ENCODE measurements at places on chromosomes 1 and 21. TPM values are rescaled to one million over a fixed set of nuclear protein-coding genes. Genes with fewer than 3 reads are reported as not detected.

DNA sequence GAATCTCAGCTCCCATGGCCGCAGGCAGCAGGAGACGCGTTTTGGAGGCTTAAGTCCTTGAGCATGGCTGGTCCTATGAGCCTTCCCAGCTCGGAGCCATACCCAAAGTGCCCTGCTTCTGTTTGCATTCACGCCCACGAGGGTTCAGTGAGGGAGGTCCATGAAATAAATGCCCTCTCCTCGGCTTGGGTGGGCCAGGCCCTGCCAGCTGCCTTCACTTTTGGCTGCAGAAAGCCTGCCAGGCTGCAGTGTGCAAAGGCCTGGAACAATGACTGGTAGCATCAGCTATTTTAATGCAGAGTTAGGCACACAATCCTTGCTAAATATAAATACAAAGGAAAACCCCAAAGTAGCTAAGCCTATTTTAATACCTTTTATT lies 49.4 kb downstream of the H3-3A start:
- DNase-seq, result no peak

DNA sequence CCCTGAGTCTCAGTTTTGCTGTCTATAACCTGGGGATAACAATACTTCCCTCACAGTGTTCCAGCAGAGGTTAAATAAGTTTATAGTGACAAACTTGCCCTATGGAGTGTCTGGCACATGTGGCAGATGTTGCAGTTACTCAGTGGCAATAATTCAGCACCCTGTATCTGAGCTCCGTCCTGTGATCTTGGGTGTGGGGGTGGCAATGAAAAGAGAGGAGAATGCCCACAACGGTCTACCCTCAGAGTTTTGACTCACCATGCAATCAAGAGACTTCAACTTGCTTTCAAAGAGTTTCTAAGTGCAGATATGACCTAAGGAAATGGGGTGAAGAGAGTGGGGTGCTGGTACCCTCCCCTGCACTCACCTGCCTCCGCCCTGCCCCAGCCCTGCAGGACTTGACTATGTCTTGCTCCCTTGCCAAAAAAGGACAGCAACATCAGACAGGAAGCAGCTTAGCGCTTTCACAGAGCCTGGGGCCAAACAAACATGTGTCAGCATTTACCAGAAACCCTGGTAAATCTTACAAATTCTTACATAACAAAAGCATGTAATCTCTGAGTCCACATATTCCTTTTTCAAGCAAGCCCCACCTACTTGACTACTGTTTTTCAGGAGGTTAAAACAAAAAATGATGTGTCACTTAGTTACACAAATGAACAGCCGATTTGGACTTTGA lies 185.1 kb upstream of the CAMK1G start:
- DNase-seq, result peak; percentile 30

GRCh38 chr1:3680488-3681230 lies 28.3 kb downstream of the TP73 start:
- DNase-seq, result peak; percentile 7

GRCh38 chr1:221768444-221769066 lies 26.7 kb upstream of the DUSP10 start:
- no peak for DNase-seq

DNA sequence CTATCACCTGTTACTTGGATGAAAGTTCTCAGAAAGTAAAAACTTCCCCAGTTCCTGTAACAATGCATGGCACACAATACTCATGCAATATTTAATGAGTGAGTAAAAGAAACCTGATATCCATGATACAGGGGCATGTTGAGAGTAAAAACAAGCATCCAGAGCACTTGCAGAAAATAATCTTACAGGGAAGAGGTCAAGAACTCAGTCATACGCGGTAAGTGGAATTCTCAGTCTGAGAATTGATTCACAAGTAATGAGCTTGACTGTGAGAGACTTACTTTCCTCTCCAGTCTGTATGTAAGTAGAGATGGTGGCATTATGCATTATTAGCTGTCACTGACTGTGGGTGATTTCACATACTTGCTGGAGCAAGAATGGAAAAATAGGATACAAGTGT lies 976.9 kb downstream of the BRINP3 start:
- no peak for DNase-seq

- DNase-seq, result no peak
Measured at GRCh38 chr1:48744032-48744431, 32.7 kb downstream of the BEND5 start.

DNA sequence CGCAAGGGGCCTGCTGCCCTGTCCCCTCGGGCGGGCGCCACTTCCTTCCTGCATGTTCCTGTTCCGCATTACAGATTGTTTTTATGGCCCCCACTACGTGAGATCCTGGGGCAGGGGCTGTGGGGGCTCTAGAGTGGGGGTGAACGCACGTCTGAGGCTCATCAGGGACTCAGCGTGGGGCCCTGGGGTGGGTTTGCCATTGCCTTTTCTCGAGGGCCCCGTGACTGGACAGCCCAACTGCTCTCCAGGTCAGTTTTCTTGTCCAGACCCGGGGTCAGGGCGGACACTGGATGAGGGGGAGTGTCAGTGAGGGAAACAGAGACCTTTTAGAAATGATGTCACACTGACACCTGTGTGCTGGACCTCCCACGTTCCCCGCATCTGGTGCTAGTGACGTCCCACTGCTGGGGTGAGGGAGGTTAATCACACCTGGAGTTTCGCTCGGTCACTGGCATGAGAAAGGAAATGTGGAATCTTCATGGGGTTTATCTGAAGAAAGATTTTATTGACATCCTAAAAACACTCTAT lies 65.9 kb downstream of the AGPAT3 start:
- no peak for DNase-seq

DNA sequence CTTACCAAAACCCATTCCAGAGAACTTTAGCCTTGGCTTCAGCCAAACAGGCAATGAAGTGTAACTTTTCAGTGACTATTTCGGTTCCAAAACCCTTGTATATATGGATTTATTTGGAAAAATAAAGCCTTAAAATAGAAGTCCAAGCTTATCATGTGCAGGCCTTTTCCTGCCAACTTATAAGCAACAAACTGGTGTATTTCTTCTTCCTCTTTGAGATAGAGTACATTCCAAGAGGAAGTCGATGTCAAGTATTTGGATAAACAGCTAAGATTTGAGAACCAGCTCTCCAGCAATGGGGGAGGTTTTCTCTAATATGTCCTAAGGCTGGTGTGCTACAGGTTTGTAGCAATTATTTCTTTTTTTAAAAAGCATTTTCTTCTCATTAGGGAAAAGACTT lies 407.8 kb downstream of the DUSP10 start:
- DNase-seq, result no peak

- no peak for DNase-seq
Measured at GRCh38 chr1:151885479-151885878, 23.8 kb downstream of the THEM4 start.

GRCh38 chr21:45387506-45387905 lies 17.5 kb upstream of the COL18A1 start:
- peak; percentile 13 for DNase-seq

- DNase-seq, result peak; percentile 97
Measured at GRCh38 chr21:45643021-45643980, at the start of gene PCBP3. Gene PCBP3, plus strand, starts transcription at chr21:45643725. Its CDS starts 206,361 bp downstream, at chr21:45850086.

DNA sequence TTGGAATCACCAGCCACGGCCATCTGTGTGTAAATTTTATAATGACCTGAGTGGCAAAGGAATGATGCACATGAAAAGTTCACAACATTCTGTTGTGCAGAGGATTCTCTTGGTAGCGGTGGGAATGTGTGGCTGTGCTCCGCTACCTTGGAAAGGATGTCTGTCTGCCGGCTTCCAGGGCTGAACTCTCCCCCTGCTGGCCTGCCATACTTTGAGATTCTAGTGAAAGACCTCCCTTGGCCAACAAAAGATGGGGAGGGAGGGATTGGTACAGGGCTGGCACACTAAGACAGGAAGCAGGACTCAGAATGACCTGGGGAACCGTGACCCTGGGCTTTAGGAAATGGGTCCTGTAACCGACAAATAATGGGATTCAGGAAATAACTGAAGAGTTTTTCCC lies 194.5 kb upstream of the PLD5 start:
- no peak for DNase-seq

- no peak for DNase-seq
Measured at GRCh38 chr1:172429331-172430127, 9.0 kb downstream of the C1orf105 start.

GRCh38 chr21:45986316-45987051 lies 4.9 kb downstream of the COL6A1 start:
- peak; percentile 23 for DNase-seq

- no peak for DNase-seq
Measured at GRCh38 chr1:54968551-54968950, 11.9 kb upstream of the TMEM61 start.

DNA sequence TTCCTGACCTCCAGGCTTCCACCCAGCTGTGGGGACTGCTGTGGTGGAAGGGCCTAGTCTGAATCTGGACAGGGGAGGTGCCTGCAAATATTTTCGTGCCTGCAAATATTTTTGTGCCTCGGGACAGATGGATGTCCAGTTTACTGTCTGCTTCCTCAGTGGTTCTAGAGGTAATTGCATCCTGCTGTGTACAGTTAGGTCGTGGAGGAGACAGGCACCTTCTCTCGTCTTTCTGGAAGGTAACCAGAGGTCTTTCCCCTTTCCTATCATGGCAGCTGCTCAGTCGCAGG lies 53.8 kb upstream of the TINAGL1 start:
- no peak for DNase-seq

- DNase-seq, result no peak
Measured at GRCh38 chr21:28916150-28916893, 76.4 kb downstream of the LTN1 start.

GRCh38 chr21:16418226-16418625 lies 688.4 kb downstream of the USP25 start:
- no peak for DNase-seq

DNA sequence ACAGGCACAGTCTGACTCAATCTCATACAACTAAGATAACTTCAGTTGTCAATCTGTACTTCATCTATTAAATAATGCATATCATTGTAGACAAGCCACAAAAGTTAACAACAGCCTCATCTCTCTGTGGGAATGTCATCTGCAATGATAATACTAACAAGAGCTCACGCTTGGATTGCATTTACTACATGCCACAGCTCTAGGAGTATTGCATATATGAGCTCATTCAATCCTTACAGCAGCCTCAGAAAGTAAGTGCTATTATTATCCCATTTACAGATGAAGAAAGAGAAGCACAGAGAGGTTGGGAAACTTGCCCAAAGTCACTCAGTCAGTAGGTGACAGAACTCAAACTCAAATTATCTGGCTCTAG lies 105.7 kb upstream of the GUCA2B start:
- no peak for DNase-seq

DNA sequence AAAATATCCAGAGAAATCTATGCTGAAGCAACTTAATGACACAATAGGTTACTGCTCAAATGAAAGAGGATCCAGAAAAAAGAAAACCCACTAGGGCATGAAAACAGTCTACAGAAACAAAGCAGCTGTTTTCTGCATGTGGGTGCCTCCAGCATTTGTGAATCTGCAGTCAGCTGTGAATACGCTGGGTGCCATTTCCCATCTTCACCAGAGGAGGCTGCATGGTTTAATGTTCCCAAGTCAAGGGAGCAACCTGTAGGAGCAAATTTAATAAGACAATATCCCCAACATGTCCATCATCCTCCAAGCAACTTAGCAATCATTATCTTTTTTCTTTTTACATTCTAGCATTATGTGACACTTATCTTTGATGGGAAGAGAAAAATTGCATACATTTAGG lies 396.6 kb downstream of the BRINP2 start:
- DNase-seq, result no peak

- DNase-seq, result no peak
Measured at GRCh38 chr1:37031871-37032270, 2.4 kb downstream of the GRIK3 start.

DNA sequence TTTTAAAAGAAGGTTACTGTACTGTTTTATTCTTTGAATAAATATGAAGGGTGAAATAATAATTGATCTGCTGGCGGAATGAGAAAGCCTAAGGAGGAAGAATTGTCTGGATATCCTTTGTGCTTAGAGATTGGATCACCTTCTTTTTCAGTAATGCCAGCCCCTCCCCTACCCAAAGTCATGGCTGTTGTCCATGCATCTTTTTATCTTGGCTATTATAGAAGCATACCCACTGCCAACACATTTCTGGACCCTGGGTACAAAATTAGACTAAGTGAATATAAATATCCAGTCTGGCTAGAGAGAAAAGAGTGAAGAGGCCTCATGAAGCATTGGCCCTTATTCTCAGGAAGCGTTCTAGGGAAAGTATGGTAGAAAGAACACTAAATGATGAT lies 28.1 kb downstream of the AK4 start:
- DNase-seq, result peak; percentile 16

- DNase-seq, result no peak
Measured at GRCh38 chr1:21552715-21553114, 43.5 kb downstream of the ALPL start.

- DNase-seq, result no peak
Measured at GRCh38 chr1:84653130-84653677, 37.1 kb downstream of the SSX2IP start.

GRCh38 chr1:221692643-221693042 lies 49.2 kb downstream of the DUSP10 start:
- no peak for DNase-seq

GRCh38 chr1:161427733-161428516 lies 60.2 kb upstream of the CFAP126 start:
- DNase-seq, result no peak

The LRRC3 gene
- 2.1 TPM for total RNA-seq

The DCDC2B gene
- not detected for total RNA-seq

The LUZP1 gene
- 28.0 TPM for total RNA-seq

The CACNA1S gene
- total RNA-seq, result not detected

The MARK1 gene
- total RNA-seq, result 16.6 TPM

The PLA2G2C gene
- not detected for total RNA-seq

The FCRLA gene
- not detected for total RNA-seq

The CALML6 gene
- total RNA-seq, result not detected

The MYBPH gene
- not detected for total RNA-seq

The COL24A1 gene
- total RNA-seq, result 0.82 TPM

The ALX3 gene
- total RNA-seq, result not detected

The HES4 gene
- 39.4 TPM for total RNA-seq

The GOLT1A gene
- not detected for total RNA-seq

The SELP gene
- total RNA-seq, result 7.4 TPM

The ITGB3BP gene
- 12.0 TPM for total RNA-seq

The OLFML2B gene
- total RNA-seq, result 2.4 TPM
